ENCODE measurements at places on chromosomes 7 and 10.

GRCh38 chr7:35359423-35359822, 105.5 kb upstream of the TBX20 start:
- DNase-seq = no peak

GRCh38 chr7:5455581-5456219, 32.1 kb upstream of the TNRC18 start:
- no peak for DNase-seq

DNA sequence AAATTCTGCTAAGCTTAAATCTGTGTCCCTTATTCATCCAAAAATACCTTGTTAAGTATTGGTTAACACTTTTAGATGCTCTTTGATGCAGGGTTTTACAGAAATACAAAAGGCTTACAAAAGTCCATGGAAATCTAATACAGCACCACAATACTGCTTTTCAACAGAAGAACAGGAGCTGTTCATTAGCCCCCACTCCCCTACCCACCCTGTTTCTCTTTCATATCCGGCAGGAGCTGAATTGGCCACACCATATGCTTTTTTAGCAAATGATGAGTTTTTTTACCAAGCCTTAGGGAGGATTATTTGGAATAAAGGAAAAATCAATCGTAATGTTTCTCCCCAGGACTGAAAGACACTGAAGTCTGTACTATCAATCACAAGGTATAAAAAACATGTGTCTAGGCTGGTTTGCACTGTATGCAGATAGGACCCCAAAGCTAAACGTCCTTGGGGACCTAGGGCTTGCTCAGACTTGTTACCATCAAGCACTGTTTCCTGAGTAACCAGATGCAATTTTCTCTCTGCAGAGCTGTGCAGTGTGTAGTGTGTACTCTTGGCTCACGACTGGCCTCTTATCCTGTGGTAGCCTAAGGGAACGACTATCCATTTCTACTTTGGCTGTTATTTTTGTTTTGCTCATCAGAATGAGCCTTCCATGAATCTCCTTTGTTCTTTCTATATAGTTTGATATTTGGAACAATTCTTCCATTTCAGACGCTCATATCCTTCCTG, 143.3 kb upstream of the LRGUK start:
- peak; percentile 89 for DNase-seq

GRCh38 chr7:28570113-28570969, 158.0 kb downstream of the CREB5 start:
- DNase-seq = no peak

- no peak for DNase-seq
Observed at GRCh38 chr7:42690794-42691639, 220.9 kb downstream of the C7orf25 start.

GRCh38 chr7:33661430-33662160, 243.7 kb upstream of the BMPER start:
- no peak for DNase-seq

GRCh38 chr7:112064627-112065385, 141.4 kb downstream of the DOCK4 start:
- no peak for DNase-seq

DNA sequence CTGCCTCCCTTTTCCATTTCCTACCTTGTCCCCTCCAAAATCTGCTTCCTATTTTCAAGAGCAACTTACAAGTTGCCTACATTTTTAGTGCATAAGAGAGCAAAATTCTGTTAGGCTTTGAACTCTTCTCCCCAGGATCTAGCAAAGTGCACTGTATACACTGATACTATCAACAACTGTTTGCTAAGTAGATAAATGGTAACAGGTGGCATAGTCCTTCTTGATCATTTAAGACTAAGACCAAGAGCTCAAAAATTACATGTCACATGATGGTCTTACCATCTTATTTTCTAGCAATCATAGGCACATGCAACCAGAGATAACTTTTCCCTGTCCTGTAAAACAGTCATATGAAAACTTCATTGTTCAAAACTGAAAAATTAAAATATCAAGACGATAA, 16.2 kb downstream of the FAM3C start:
- no peak for DNase-seq

- no peak for DNase-seq
Observed at GRCh38 chr10:110212119-110213006, 5.0 kb downstream of the MXI1 start.

GRCh38 chr7:1474736-1475135, 15.5 kb upstream of the MICALL2 start:
- DNase-seq = no peak

DNA sequence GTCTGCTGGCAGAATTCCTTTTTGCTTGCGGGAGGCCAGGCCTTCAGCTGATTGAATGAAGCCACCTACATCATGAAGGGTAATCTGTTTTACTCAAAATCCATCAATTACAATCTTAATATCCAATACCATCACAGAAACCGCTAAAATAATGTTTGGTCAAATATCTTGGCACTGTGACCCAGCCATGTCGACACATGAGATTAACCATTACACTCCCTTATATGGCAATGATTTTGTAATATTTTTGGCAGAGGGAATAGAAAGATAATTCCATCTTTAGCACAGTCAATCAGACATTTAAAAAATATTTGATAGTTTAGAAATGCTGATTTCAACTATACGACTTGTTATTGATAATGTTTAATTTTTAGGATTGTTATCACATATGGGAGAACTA, 36.5 kb upstream of the SLC39A12 start:
- no peak for DNase-seq

DNA sequence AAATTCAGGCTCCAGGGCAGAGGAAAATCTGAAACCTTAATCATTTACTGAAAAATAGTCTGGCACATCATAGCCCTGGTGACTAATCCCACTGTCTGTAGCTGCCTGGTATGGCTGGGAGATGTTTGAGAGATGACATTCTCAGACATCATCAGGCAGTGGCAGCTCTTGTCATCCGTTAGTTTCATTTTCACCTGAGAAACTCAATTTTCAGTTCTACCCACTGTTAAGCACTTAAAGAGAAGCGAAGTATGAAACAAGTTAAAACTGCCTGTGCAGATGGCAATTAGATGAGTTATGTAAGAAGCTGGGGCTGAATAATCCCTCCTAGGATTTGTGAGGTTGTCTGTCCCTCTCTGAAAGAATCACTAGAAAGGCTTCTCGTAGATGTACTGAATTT, 150.2 kb downstream of the NSUN6 start:
- no peak for DNase-seq

DNA sequence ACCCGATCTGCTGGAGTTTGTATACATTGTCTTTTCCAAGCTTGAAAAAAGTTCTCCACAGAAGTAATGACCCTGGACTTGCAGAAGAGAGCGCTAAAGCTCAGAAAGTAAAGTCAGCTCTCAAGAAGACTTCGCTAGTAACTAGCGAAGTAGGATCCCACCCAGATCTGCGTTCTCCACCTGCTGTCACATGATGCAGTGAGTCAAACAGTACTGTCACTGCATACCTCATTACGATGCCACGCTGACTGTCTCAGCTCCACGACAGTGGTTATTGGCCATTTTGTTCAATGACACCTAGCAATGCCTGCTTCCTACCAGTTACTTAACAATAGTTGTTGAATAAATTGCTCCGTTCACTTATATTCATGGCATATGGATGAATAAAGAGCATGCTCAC, 29.7 kb upstream of the SEC61G start:
- peak; percentile 81 for DNase-seq

DNA sequence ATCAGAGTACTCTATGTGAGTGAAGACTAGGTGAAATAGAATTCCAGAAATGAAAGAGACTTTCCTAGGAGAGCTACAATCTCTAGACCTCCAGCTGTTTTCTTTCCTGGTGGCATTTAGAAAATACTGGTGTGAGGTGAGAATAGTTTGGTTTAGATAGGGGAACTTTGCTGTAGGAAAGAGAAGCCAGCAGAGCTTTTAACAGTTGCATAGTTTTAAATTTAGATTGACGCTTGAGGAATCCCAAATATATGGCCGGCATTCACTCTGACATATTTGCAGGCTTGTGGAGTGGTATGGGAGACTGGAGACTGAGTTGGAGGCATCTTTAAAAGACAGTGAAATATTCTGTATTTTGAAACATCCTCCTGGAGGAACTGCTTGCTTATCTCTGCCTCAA, 94.3 kb upstream of the ETV1 start:
- no peak for DNase-seq

DNA sequence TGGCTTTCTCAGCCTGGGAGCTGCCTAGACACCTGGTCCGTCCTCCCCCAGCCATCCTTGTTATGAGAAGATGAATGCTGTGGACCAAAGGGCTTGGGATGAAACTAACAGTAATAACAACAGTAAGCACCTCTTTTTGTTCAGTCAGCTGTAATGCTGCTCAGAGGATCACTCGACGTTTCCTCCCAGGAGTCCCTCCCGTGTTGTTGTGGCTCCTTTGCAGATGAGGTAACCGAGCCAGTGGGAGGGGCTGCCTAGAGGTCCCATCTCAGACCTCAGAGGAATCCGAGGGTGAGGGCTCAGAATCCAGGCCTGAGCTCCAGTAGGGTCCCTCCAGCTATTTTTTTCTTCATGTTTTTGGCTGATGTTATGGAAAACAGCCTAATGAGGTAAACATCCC, 145.1 kb downstream of the TMEM178B start:
- DNase-seq = no peak

- DNase-seq = no peak
Observed at GRCh38 chr7:44256459-44256858, 55.7 kb downstream of the YKT6 start.

DNA sequence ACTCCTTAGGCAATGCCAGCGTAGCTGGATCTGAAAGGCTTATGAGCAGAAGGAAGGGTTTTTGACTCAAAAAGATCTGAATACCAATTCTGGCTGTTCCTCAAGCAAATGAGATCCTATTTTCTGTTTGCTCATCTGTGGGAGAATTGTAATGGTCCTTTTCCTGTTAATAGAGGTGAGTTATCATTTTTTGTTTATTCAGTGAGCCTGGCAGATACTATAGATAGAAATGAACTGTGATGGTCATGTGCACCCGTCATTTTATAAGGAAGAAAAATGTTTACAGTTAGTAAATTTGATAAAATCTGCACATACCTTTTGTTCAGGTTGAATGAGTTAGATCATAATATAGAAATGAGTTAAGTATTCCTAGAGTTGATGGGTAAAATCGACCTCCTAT, 97.7 kb downstream of the ACTR3B start:
- DNase-seq = no peak

DNA sequence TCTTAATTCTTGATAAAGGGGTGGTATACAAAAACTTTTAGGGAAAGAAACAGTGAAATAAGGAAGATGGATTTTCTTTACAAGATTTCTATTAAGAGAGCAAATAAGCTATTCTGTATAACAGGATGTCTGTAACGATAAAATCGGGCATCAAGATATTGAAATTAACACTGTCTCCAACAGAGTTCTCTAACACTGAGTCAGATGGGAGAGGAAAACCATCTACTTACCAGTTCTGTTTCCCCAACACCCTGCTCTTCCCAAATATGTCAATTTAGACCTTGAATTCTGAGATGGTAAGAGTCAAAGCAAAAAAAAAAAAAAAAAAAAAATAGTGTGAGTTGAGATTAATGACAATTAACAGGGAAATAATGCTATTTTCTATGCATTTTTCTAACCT, 23.0 kb downstream of the SMURF1 start:
- DNase-seq = no peak

DNA sequence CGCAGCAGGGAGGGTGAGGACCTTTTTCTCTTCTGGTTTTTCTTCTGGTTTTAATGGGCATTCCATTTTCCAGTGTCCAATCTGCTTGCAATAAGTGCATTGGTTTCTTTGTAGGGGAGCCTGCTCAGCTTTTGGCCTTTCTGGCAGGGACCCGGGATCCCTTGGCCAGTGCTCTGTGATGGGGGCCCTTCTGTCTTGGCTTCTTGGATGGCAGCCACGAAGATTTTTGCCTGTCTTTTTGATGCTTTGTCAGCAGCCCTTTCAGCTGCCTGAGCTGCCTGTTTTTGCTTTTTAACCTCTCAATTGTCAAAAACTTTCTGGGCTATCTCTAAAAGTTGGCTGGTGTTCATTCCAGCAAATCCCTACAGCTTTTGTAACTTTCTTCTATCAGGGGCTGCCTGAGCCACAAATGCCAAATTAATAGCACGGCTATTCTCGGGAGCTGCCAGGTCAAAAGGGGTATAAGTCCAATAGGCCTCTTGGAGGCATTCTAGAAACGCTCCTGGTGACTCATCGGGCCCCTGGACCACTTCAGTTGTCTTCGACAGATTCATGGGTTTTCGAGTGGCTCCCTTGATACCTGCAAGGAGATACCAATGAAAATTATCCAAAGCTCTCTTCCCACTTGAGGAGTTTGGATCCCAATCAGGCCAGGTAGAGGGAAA, 179.9 kb upstream of the MBL2 start:
- no peak for DNase-seq

DNA sequence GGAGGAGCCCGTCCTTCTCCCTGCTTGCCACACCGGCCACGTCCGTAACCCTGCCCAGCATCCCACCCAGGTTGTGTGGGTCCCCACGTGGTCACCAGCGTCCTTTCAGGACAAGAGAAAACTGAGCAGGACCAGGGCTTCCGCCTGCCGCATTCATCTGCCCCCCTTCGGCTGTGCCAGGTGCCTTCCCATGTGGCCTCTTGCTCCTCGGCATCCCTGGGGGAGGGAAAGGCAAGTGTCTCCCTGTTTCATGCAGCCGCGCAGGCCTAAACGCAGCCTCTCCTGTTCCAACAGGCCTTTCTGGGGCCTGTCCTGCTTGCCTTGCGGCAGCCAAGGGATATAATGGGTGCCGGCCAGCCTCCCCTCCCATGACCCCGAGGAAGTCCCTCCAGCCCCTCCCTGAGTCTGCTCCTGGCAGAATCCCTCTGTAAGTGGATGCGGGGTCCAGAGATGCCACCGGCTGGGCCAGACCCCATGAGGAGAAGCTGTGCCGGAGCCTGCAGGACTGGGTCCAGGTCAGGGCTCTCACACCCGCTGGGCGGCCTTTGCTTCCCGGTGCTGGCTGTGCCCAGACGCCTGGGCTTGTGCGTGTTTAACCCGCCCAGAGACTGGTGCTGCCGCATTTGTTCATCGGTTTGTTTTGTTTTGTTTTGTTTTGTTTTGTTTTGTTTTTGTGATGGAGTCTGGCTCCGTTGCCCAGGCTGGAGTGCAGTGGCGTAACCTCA, 23.1 kb downstream of the SHH start:
- DNase-seq = no peak

DNA sequence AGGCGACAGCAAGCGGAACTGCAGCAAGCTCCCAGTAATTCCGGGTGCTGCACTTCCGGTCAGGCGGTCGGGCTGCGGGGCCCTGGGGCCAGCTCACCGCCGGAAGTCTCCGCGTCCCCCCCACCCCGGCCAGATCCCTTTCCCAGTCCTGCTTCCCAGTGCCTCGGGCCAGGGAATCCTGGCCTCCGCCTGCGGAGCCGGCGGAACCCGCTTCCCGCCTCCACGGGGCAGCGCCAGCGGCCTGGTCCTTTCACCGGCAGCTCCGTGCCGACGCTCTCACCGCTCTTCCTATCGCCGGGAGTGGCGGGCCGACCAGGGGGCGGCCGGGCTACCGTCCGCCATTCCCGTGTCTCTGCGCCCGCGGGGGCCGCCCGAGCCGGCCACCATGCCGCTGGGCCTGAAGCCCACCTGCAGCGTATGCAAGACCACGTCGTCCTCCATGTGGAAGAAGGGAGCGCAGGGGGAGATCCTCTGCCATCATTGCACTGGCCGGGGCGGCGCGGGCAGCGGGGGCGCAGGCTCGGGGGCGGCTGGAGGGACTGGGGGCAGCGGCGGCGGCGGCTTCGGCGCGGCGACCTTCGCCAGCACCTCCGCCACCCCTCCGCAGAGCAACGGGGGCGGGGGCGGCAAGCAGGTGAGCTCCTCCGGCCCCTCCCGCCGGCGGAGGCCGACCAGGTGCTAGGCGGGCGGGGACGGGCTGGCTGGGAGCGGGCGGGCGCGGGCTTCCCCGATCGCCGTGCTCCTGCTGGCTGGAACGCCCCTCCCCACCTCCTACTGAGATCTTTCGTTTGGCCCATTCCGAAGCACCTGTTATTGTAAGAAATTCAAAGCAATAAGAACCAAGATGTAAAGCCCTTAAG, at the start of gene GATAD1:
Gene GATAD1 (plus strand): TSS at position 138 of the 860 bp plus-strand sequence. CDS start 248 bp downstream, at position 386.
- no peak for DNase-seq

GRCh38 chr7:158164101-158165095, 423.2 kb downstream of the PTPRN2 start:
- DNase-seq = no peak

Data from NCI-H1694 (cell line).